ENCODE measurements at places on chromosomes 5 and 9. TPM values are rescaled to one million over a fixed set of nuclear protein-coding genes. Genes with fewer than 3 reads are reported as not detected.

GRCh38 chr9:72362680-72363139 lies 2.3 kb downstream of the ZFAND5 start:
- DNase-seq: peak; percentile 61

DNA sequence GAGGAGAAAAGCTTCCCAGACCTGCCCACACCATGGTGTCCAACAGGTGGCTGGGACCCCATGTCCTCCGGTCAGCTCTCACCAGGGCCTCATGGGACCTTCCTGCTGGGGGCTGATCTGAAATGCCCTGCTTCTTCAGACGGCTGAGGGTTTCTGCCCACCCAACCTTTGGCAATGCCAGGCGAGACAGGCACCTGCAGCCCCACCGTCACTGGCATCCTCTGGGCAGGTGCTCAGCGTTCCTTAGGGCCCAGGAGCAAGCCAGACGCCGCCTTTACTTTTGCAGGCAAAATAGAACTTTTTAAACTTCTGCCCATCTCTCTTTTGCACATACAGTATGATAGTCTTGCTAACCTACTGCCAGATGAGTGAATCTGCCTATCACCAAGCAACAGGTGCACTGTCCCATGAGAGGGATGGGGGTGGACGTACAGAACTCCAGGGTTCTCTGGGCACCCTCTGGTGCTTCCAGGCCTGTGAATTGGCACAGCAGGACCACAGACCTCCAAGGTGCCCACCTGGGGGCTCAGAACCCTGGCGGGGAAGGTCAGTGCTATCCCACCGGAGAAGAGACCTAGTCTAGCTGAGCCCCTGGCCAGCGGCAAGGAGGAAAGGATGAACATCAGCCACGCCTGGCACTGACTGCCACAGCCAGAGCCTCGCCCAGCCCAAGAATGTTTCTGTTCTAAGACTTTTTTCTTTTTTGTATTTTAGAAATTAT lies 7.5 kb downstream of the OBP2B start:
- DNase-seq: no peak

- DNase-seq: no peak
Measured at GRCh38 chr5:15433709-15434108, 66.3 kb upstream of the FBXL7 start.

The DIAPH1 gene
- 111 TPM for total RNA-seq

The NEURL1B gene
- total RNA-seq: 0.12 TPM

All from B cell (primary cell).